ENCODE measurements at places on chromosomes 5 and 9.

- DNase-seq, result no peak
These were observed 18.1 kb downstream of the TCF7 start for GRCh38 chr5:134132372-134133187.

- DNase-seq, result no peak
These were observed 469.0 kb upstream of the MEF2C start for GRCh38 chr5:89351975-89352374.

DNA sequence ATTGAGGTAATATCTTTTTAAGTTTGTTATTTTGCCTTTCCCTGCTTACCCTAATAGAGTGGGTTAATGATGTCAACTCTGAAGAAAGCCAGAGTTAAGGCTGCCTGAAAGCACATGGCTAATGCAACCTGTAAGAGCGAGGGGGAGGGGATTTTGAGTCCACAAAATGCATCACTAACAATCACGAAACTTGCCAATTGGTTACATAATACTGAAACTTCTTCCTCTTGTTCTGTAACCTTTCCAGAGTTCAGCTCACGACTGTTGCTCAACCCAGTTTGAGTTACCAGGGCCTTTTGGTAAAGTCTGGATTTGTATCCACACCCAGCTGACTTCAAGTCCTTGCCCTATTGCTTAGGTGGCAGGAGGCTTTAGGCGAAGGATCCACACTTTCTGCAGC is 308.8 kb downstream of the EFNA5 start:
- DNase-seq, result no peak

- no peak for DNase-seq
These were observed 23.1 kb downstream of the MLLT3 start for GRCh38 chr9:20599195-20599594.

DNA sequence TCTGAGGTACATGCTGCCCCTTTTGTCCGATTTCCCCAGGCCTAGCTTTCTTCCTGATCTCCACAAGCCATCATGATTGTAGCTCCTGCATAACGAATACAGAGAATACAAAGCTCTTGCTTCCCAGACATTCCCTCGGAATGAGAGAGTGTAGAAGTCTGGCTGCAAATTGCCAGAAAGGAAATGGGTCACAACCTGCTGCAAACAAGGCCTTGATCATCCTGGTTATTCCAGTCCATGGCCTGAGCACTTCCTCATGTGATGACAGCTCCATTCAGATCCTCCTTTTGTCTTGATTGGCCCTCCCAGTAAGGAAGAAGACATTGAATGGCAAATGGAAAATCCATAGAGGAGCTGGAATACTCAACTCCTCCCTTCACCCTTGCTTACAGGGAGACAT is 136.0 kb upstream of the ADRA1B start:
- DNase-seq, result no peak

GRCh38 chr9:101625876-101626275 is 31.1 kb upstream of the PPP3R2 start:
- no peak for DNase-seq

DNA sequence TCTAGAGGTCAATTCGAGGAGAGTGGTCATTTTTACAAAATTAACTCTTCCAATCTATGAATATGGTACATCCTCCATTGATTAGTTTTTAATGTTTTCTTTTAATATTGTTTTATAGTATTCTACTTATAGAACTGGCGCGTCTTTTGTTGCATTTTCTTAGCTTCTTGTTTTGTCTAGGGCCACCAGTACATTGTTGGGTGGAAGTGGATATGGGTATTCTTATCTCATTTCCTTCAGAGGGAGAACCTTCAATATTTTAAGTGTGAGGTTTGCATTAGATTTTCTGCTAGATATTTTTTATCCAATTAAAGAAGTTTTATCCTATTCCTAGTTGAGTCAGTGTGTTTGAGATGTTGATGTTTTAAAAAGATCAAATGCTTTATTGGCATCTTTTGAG is 69.8 kb downstream of the RPS23 start:
- no peak for DNase-seq
